ENCODE measurements at places on chromosomes 7 and 10. TPM values are rescaled to one million over a fixed set of nuclear protein-coding genes. Genes with fewer than 3 reads are reported as not detected.

The PIK3AP1 gene
- total RNA-seq = not detected

DNA sequence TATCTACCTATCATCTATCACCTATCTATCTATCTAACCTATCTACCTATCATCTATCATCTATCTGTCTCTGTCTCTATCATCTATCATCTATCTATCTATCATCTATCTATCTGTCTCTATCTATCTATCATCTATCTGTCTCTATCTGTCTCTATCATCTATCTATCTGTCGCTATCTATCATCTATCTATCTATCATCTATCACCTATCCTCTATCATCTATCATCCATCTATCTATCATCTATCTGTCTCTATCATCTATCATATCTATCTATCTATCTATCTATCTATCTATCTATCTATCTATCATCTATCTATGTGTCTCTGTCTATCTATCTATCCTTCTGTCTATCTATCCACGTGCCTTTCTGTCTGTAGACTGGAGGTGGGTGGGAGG lies 59.5 kb upstream of the FAM20C start:
- H3K27ac ChIP-seq = no peak overlapping the region
- no peaks in the 10 kb centered on the region for H3K36me3 ChIP-seq
- no peak overlapping the region for H3K4me3 ChIP-seq
- no peaks in the 10 kb centered on the region for H3K27me3 ChIP-seq
- no peak for DNase-seq

- H3K27ac ChIP-seq = no peak overlapping the region
- no peaks in the 10 kb centered on the region for H3K27me3 ChIP-seq
- no peak for DNase-seq
- H3K4me1 ChIP-seq = no peaks in the 10 kb centered on the region
- H3K4me3 ChIP-seq = no peak overlapping the region
- no peaks in the 10 kb centered on the region for H3K36me3 ChIP-seq
Measured at GRCh38 chr7:4837041-4837802, 24.6 kb downstream of the PAPOLB start.

The COL13A1 gene
- total RNA-seq = 17.3 TPM

DNA sequence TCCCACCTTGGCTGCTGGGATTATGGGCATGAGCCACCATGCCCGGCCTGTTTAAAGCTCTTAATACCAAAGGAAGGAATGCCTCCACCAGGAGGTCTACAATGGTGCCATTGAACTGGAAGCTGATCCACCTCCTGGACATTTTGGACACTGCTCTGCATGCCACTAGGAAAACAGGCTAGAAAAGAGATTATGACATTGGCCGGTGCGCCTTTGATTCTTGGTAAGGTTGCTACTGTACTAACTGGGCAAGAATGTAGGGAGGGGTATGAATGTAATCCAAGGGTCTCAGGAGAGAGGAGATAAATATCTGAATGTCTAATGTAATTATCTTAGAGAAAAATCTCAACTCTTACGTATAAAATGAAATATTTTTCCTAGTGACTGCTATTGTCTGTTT lies 21.7 kb upstream of the TSGA13 start:
- H3K4me3 ChIP-seq = no peak overlapping the region
- H3K27ac ChIP-seq = no peak overlapping the region
- H3K27me3 ChIP-seq = peaks cover 9% of the 10 kb centered on the region
- DNase-seq = no peak
- no peaks in the 10 kb centered on the region for H3K36me3 ChIP-seq

The SFRP5 gene
- total RNA-seq = not detected

- H3K4me3 ChIP-seq = no peak overlapping the region
- no peak overlapping the region for H3K27ac ChIP-seq
- H3K4me1 ChIP-seq = peaks cover 12% of the 10 kb centered on the region
- DNase-seq = no peak
Measured at GRCh38 chr7:116949941-116950801, 3.1 kb upstream of the ST7 start.

GRCh38 chr7:158238616-158239289 lies 348.9 kb downstream of the PTPRN2 start:
- no peaks in the 10 kb centered on the region for H3K27me3 ChIP-seq
- no peak overlapping the region for H3K27ac ChIP-seq
- DNase-seq = no peak
- H3K4me1 ChIP-seq = no peaks in the 10 kb centered on the region
- H3K4me3 ChIP-seq = no peak overlapping the region
- H3K36me3 ChIP-seq = no peaks in the 10 kb centered on the region

- peaks cover 4% of the 10 kb centered on the region for H3K4me1 ChIP-seq
- H3K36me3 ChIP-seq = no peaks in the 10 kb centered on the region
- DNase-seq = peak; percentile 50
- no peak overlapping the region for H3K4me3 ChIP-seq
- H3K27me3 ChIP-seq = no peaks in the 10 kb centered on the region
Measured at GRCh38 chr10:58048936-58049335, 218.8 kb downstream of the IPMK start.

The PDE1C gene
- total RNA-seq = 43.1 TPM

All from GM23248 (cell line).